ENCODE measurements at places on chromosomes 13 and 19. TPM values are rescaled to one million over a fixed set of nuclear protein-coding genes. Genes with fewer than 3 reads are reported as not detected.

HRC gene
- not detected for total RNA-seq

LMTK3 gene
- total RNA-seq: under 0.01 TPM

OR7A5 gene
- not detected for total RNA-seq

ZNF229 gene
- total RNA-seq: 18.0 TPM

GAPDHS gene
- total RNA-seq: not detected

POU2F2 gene
- 0.19 TPM for total RNA-seq

NBEA gene
- 4.6 TPM for total RNA-seq

ZFR2 gene
- total RNA-seq: not detected

RASAL3 gene
- 4.7 TPM for total RNA-seq

GGACT gene
- 5.0 TPM for total RNA-seq

CEACAM16 gene
- total RNA-seq: 0.09 TPM

IL4I1 gene
- total RNA-seq: 3.5 TPM

CD22 gene
- total RNA-seq: not detected
